Effector memory CD4-positive, alpha-beta T cell (primary cell): ENCODE measurements at places on chromosomes 13 and 19.

- H3K4me3 ChIP-seq, result no peak overlapping the region
- DNase-seq, result no peak
- no peaks in the 10 kb centered on the region for H3K36me3 ChIP-seq
- H3K27ac ChIP-seq, result no peak overlapping the region
- H3K4me1 ChIP-seq, result no peaks in the 10 kb centered on the region
These were observed 143.9 kb downstream of the MTUS2 start for GRCh38 chr13:28964052-28964451.

GRCh38 chr19:49546825-49547565, 19.2 kb downstream of the RCN3 start:
- H3K27me3 ChIP-seq, result no peaks in the 10 kb centered on the region
- H3K4me3 ChIP-seq, result peak overlapping the region; percentile 18
- H3K4me1 ChIP-seq, result peaks cover 22% of the 10 kb centered on the region
- peak; percentile 35 for DNase-seq

- H3K27me3 ChIP-seq, result no peaks in the 10 kb centered on the region
- H3K4me3 ChIP-seq, result no peak overlapping the region
- DNase-seq, result no peak
- H3K27ac ChIP-seq, result no peak overlapping the region
- peaks cover 82% of the 10 kb centered on the region for H3K36me3 ChIP-seq
These were observed 20.9 kb upstream of the PIK3R2 start for GRCh38 chr19:18131841-18132596.

DNA sequence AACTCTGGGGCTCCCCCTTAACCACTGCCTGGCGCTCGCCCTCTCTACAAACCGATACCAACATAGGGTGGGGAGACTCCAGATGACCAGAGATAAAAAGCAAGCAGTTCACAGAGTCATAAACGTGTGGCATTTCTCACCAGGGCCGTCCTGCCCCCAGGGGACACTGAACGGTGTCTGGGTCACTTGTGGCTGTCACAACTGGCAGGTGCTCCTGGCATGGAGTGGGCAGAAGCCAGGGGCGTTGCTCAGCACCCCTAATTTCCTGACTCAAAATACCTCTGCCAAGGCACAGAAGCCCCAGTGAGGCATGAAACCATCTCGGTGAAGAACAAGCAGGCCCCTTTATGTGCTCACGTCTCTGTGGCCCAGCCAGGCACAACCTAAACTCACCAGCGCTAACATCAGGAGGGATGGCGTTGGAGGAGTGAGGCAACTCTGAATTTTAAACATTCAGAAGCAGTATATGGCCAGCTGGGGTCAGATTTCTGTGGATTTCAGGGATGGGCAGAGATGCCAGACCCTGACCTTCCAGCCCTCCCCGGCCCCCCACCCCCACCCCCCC, 1.8 kb downstream of the PIP5K1C start:
- no peak for DNase-seq

GRCh38 chr13:97502181-97502580, 68.2 kb downstream of the RAP2A start:
- no peak for DNase-seq
- H3K4me1 ChIP-seq, result no peaks in the 10 kb centered on the region
- H3K27me3 ChIP-seq, result no peaks in the 10 kb centered on the region
- no peaks in the 10 kb centered on the region for H3K36me3 ChIP-seq
- no peak overlapping the region for H3K27ac ChIP-seq

- H3K27ac ChIP-seq, result no peak overlapping the region
- no peaks in the 10 kb centered on the region for H3K36me3 ChIP-seq
- H3K4me1 ChIP-seq, result no peaks in the 10 kb centered on the region
- H3K27me3 ChIP-seq, result no peaks in the 10 kb centered on the region
- no peak overlapping the region for H3K4me3 ChIP-seq
These were observed 207.1 kb upstream of the PCDH9 start for GRCh38 chr13:67437244-67437643.

DNA sequence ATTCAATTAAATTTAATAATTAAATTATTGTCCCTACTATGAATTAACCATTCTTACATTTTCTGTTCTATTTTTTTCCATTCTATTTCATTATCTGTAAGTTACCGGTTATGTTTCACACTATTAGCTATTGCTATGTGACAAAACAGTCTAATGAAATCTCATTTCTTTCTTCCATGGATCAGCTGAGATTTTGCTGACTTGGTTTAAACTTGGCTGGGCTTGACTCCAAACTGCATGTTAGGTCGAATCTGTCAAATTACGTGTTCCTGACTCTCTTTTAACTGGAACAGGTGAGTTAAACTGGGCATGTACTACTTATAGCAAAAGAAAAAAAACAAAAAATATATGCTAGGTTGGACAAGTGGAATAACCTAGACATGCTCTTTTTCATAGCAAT, 1464.4 kb downstream of the OLFM4 start:
- no peaks in the 10 kb centered on the region for H3K27me3 ChIP-seq
- no peaks in the 10 kb centered on the region for H3K36me3 ChIP-seq
- no peaks in the 10 kb centered on the region for H3K4me1 ChIP-seq

- H3K27me3 ChIP-seq, result no peaks in the 10 kb centered on the region
- peak overlapping the region; percentile 39 for H3K27ac ChIP-seq
- no peak for DNase-seq
- peaks cover 9% of the 10 kb centered on the region for H3K4me1 ChIP-seq
- no peaks in the 10 kb centered on the region for H3K36me3 ChIP-seq
These were observed 52.4 kb upstream of the UBL3 start for GRCh38 chr13:29902632-29903305.

- H3K4me1 ChIP-seq, result no peaks in the 10 kb centered on the region
- peaks cover 18% of the 10 kb centered on the region for H3K36me3 ChIP-seq
- no peak overlapping the region for H3K27ac ChIP-seq
- DNase-seq, result no peak
- no peak overlapping the region for H3K4me3 ChIP-seq
- H3K27me3 ChIP-seq, result no peaks in the 10 kb centered on the region
These were observed 106.3 kb downstream of the ZAR1L start for GRCh38 chr13:32208860-32209259.

DNA sequence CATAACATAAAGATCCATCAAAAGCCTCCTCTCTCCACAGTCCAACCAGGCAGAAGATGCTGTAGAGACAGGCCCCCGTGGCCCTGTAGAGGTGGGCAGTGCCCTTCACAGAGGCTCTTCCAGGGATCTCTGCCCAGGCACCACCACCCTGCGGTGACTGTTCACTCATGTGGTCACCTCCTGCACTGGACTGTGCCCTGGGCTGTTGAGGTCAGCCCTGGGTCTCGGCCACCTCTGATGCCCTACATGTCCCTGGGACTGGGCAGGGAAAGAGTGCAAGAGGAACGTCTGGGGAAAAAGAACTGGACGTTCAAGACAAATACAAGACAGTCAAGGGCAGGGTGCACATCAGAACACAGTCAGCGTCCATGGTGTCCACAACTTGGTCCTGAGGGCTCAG, 22.3 kb downstream of the PEPD start:
- H3K27me3 ChIP-seq, result no peaks in the 10 kb centered on the region
- no peak for DNase-seq
- no peaks in the 10 kb centered on the region for H3K4me1 ChIP-seq
- no peak overlapping the region for H3K4me3 ChIP-seq

DNA sequence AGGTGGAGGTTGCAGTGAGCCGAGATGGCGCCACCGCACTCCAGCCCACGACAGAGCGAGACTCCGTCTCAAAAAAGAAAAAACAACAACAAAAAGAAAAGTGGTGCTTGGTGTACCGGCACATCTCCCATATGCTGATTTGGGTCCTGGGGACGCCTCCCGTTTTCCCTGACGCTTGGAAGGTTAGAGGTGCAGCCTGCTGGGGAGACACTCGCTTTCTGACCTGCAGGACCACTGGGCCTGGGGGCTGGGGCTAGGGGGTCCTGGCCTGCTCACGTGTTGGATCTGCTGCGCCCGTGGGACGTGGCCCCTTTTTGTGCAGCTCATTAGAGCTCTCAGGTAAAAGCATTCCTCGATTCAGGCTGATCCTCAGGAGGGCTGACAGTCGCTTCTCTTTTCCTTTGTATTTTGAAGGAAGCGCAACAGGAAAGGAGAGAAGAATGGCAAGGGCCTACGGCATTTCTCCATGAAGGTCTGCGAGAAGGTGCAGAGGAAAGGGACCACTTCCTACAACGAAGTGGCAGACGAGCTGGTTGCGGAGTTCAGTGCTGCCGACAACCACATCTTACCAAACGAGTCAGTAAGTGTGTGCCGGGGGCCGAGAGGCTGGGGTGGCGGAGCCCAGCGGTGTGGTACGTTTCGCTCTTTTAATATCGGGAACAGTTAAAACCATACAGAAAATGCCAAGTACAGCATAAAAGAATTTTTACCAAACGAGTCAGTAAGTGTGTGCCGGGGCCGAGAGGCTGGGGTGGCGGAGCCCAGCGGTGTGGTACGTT, 25.1 kb downstream of the ATP4B start:
- H3K36me3 ChIP-seq, result peaks cover 48% of the 10 kb centered on the region
- H3K4me3 ChIP-seq, result no peak overlapping the region
- no peak for DNase-seq
- H3K27ac ChIP-seq, result no peak overlapping the region
- H3K27me3 ChIP-seq, result no peaks in the 10 kb centered on the region

DNA sequence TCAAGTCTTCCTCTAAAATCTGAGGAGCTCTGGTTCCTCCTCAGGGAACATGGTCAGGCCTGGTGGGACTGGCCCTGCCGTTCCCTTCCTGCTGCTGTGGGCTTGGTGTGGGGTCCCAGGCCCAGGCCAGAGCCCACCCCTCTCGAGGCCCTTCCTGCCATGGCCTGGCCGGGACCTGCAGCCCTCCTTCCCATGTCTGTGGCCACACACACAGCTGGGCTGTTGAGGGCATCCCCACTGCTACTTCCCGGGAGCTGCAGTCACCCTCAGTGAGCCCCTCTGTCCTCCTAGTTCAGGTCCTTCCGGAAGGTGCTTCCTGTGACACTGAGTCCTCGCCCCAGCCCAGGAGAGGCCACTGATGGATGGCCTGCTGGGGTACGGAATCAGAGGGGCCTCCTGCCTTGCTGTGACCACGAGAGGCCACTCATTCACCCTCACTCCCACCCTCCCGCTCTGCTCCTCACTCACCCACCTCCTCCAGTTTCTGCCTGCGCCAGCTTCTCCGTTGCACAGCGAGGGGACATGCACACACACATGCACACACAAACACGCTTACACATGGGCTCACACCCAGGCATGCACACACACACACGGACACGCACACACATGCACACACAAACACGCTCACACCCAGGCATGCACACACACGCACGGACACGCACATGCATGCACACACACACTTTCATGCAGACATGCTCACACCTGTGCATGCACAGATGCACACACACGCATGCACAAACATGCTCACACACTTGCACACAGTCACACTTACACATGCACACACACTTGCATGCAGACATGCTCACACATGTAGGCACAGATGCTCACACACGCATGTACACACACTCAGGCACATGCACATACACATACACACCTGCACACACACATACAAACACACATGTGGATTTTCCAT, 7.3 kb upstream of the MCF2L start:
- H3K27me3 ChIP-seq, result no peaks in the 10 kb centered on the region
- H3K27ac ChIP-seq, result no peak overlapping the region
- H3K36me3 ChIP-seq, result no peaks in the 10 kb centered on the region
- no peaks in the 10 kb centered on the region for H3K4me1 ChIP-seq

- H3K27ac ChIP-seq, result no peak overlapping the region
- H3K4me3 ChIP-seq, result no peak overlapping the region
- no peak for DNase-seq
- no peaks in the 10 kb centered on the region for H3K36me3 ChIP-seq
- H3K27me3 ChIP-seq, result no peaks in the 10 kb centered on the region
These were observed 99.6 kb downstream of the INSR start for GRCh38 chr19:7194566-7194965.

- peak within 1 kb of the TSS; percentile 69 for H3K4me3 ChIP-seq
- H3K27me3 ChIP-seq, result no peaks in the 10 kb centered on the region
- DNase-seq, result peak; percentile 66
These were observed at the start of gene IL27RA for GRCh38 chr19:14031719-14032480. Gene IL27RA (plus strand): TSS chr19:14031762. CDS start chr19:14031873, 111 bp downstream.

GRCh38 chr13:29849731-29850212, 645 bp downstream of the UBL3 start:
- H3K4me1 ChIP-seq, result peaks cover 9% of the 10 kb centered on the region
- DNase-seq, result peak; percentile 18
- H3K27ac ChIP-seq, result peak overlapping the region; percentile 94
- H3K27me3 ChIP-seq, result no peaks in the 10 kb centered on the region

GRCh38 chr13:22703601-22704209, 477.1 kb upstream of the SGCG start:
- H3K4me3 ChIP-seq, result no peak overlapping the region
- DNase-seq, result no peak
- H3K4me1 ChIP-seq, result no peaks in the 10 kb centered on the region
- H3K36me3 ChIP-seq, result no peaks in the 10 kb centered on the region
- no peak overlapping the region for H3K27ac ChIP-seq
- no peaks in the 10 kb centered on the region for H3K27me3 ChIP-seq

DNA sequence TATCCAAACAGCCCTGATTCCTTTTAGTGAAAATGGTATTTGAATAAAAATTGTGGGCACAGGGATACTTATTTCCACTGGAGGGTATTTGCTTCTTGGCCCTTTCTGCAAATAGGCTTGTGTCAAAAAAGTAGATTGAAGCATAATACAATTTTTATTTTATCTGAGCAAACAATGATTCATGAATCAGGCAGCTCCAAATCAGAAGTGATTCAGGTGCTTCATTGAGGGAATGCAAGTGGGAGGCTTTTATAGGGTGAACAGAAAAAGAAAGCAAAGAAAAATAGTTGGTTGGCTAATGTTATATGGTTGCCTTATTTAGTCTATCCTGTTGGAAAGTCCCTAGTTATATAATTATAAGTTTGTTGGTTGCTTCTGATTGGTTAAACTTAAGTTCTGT, 117.9 kb downstream of the ITGBL1 start:
- no peaks in the 10 kb centered on the region for H3K4me1 ChIP-seq
- H3K27me3 ChIP-seq, result no peaks in the 10 kb centered on the region
- H3K4me3 ChIP-seq, result no peak overlapping the region
- no peaks in the 10 kb centered on the region for H3K36me3 ChIP-seq
- H3K27ac ChIP-seq, result no peak overlapping the region
- DNase-seq, result no peak

DNA sequence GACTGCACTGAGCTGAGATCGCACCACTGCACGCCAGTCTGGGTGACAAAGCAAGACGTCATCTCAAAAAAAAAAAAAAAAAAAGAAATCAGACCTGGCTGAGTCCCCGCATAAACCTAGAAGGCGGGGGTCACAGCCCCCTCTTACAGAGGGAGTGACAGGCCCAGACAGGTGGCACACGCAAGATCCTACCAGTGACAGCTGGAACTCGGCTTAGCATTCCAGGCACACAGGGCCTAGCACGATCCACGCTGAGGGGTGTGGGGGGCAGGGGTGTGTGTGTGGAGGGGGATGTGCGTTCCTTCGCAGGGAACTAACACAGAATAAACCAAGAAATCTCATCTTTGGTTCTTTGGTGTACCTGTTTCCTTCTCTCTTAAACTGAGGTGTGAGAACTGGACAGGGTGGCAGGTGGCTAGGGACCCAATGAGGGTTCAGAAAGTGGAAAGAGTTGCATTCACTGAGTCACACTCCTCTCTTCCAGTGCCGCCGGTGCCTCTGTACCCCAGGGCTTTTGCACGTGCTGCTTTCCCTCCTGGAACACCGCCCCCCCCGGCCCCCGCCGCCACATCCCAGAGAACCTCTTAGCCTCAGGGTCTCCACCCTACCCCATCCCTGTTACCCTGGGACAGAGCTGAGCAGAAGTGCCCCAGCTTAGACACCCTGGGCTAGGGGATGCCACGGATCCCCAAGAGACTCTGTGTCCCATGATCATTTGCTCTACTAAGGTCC, 5.0 kb downstream of the SGTA start:
- H3K27me3 ChIP-seq, result no peaks in the 10 kb centered on the region
- peaks cover 17% of the 10 kb centered on the region for H3K4me1 ChIP-seq
- H3K4me3 ChIP-seq, result no peak overlapping the region
